ENCODE measurements at places on chromosomes 1 and 21.

DNA sequence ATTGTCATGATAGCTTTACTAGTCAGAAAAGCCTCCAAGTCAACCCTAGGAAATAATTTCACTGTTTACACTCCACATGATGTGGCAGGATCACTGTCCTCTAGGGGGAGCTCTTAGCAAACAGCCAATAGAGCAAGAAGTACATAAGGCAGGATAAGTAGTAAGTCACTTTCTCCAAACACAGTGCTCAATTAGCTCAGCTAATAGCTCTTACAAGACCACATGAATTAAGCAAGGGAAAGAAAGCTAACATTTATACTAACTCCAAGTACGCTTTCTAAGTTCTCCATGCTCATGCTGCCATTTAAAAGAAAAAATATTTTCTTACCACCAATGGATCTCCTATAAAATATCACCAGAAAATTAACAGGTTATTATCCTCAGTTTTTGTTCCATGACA, 66.9 kb upstream of the LRIF1 start:
- peak; percentile 62 for DNase-seq

GRCh38 chr1:93549131-93549530, 101.2 kb downstream of the FNBP1L start:
- no peak for DNase-seq

GRCh38 chr1:63261736-63262458, 60.5 kb upstream of the FOXD3 start:
- no peak for DNase-seq

DNA sequence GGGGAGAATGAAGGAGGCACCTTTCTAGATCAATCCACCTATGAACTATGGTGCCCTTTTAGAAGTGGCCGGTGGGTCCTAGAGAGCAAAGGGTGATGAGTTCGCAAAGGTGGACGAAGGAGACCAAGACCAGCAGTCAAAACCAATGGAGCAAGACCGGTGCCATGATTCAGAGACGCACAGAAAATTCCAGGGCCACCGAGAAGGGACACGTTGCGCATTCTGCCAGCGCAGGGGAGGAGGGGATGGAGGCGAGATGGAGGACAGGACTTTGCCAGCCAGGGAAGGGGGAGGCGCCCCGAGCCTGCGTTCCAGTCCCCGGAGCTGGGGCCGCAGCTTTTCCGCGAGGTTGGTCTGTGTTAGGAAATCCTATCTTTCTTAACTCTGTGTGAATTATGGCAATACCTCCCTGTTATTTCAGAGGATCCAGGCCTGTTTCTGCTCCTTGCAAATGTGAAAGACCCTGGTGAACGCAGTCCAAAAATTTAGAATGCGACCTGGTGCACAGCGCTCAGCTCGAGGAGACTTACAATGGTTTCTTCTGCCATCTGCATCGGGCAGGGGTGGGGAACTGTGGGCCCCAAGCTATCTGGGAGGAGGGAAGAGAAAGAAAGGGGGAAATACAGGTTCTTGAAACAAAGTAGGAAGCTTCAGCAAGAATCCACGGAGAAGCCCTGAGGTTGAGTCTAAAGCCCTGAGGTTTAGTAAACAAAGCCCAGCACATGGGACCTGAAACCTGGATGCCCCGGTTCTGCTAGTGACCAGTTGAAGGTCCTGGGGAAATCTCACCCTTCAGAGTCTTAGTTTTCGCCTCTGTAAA, 129.4 kb downstream of the MRPS6 start:
- DNase-seq, result no peak

DNA sequence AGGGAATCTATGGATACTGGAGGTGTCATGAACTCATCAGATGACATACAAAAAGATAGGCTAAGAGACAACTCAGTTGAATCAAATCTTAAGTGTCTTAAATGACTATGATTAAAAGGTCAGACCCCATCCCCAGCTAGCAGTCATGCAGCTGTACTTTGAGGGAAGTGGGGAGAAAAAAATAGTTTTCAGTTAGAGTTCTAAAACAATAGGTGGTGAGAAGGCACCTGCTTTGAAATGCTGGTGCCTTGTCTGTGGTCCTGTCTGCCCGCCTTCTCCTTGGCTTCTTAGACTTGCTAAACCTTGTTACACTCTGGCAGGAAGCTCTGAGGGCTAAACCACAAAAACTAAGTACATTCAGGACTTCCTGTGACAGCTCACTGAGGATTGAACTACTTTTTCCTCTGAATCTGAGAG, 15.3 kb downstream of the CD2 start:
- DNase-seq, result no peak
